ENCODE measurements at places on chromosomes 7 and 10.

DNA sequence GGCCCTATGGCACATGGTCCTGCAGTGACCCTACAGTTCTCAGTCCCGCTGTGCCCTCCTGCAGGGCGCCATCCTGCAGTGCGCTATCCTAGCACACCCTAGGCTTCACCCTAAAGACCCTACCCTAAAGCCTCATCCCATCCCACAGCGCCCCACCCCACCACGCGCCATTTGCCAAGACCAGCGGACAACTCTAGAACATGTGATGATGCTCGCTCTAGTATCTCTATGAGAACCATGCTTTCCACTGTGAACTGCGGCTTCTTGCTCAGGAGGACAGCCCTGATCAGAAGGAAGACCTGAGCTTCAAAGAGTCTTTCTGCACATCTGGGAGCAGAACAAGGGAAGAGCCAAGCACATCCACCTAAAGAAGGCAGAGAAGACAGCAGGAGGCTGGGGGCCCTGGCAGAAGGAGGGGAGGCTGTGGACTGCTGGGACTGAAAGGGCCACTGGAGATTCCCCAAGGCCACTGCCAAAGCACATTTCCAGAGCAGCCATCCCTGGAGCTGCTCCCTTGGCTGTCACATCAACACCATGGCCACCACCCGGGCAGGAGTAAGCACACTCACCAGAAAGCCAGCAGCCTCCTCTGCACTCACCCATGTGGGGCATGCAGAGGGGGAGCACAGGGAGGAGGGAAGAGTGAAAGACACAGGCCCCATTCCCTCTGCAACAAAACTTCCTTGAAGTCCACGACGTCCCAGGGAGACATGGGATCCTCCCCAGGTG, 134.1 kb downstream of the TNS3 start:
- no peak for DNase-seq

DNA sequence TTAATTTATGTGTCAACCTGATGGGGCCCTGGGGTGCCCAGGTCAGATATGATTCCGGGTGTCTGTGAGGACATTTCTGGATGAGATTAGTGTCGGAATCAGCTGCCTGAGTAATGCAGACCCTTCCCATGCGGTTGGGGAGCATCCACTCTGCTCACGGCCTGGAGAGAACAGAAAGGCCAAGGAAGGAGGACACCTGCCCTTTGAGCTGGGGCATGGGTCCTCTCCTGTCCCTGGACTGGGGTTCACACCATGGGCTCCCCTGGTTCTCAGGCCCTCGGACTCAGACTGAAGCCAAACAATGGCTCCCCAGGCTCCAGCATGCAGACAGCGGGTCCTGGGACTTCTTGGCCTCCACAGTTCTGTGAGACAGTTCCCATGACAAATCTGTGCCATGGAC, 94.3 kb downstream of the BMS1 start:
- no peak for DNase-seq

DNA sequence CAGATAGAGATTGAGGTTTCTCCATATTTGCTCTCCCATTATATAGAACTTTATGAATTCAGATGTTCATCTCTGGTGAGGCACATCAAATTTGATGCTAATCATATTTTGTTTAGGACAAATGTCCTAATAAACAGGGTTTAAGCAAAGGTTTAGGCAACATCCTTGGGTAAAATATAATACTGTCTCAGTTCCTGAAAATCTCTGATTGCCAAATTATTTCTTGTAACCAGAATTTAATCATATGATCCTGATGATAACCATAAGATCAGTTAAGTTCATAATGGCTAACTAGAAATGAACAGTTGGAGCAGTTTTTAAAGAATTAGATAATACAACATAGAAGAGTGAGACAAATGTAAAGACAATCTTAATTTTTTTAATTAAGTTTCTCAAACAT, 18.6 kb downstream of the CUTC start:
- no peak for DNase-seq

- no peak for DNase-seq
These were observed 121.7 kb downstream of the DOCK4 start for GRCh38 chr7:112084520-112084971.

DNA sequence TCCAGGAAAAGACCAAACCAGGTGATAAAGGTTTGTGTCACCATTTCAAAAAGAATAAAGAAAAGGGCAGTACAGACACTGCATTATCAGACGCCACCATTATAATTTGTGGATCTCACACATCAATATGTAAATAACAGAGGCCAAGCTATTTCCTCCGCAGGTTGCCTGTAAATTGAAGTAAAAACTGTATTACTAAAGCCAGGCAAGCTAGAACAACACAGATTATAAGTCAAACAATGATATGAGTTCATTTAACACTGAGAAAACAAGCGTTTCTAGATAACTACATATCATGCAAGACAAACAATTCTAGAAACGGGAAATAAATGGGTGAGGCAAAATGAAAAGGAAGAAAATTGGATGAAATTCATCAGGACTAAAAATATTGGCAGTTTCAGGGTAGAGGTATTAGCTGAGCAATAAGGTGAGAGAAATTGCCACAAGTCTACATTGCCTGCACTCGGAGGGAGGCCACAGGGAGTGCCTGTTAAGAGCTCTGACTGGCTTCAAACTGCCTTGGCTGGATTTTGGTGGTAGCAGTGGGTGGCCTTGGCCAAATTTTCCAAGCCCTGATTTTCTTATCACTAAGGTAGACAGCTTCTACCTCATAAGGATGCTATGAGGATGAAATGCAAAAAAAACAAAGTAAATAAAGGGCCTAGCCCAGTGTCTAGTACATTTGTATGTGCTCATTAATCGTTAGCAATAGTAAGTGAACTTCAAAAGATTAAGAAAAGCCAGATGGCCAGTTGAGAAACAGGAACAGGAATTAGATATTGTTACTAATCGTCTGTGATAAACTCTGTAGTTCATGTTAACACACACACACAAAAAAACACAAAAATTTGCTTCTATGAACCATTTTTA, 240.0 kb upstream of the NFE2L3 start:
- no peak for DNase-seq

DNA sequence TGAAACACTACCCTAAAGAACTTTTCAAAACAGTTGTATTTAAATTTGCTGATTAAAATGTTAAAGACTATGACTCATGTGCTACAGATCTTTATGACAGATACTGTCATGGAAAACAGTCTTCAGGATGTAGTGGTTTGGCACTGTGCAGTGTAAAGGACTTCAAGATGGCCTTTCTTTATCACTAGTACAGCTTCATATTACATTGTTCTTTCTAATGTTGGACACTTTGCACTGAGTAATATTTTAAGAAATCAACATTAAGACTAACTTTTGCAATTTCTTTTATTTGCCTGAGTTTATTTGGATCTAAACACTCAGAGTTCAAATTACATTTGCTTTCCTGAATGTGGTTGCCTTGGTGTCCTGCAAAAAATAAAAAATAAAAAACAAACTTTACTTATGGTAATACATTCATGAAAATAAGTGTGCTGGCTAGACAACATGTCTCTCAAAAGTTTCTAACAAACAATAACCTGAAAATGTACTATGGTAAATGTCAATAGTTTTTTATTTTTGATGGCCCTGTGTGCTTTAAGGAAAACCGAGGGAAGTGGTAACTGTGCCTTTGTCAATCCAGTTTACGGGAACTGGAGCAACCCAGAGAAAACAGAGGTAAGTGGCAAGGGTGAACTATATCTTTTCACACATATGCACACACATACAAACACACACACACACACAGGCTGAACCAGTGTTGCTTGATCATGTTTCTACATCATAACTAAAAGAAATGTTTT, 85.9 kb upstream of the PLXDC2 start:
- DNase-seq = no peak

DNA sequence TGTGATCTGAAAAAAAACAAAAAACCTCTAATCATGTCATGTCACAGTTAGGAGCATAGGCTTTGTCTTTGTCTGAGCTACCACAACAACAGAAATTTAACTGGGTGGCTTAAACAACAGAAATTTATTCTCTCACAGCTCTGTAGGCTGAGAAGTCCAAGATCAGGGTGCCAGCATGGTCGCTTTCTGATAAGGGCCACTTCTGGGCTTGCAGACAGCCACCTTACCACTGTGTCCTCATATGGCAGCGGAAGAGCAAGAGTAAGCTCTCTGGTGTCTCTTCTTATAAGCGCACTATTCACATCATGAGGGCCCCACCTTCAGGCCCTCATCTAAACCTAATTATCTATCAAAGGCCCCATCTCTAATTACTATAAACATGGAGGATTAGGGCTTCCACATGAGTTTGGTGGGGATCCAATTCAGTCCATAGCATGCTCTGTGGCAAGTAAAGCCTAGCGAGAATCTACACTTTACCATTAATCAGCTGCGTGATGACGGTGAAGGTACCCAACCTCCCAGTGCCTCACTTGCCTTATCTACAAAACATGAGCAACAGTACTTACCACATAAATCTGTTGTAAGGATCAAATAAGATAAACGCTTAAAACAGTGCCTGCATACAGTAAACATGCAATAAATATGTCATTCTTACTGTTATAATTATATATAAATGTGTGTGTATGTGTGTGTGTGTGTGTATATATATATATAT, 17.3 kb downstream of the ZNF438 start:
- DNase-seq = no peak

GRCh38 chr7:105021352-105021751, 7.3 kb downstream of the KMT2E start:
- DNase-seq = no peak

GRCh38 chr10:90860790-90861189, 3.0 kb upstream of the HTR7 start:
- DNase-seq = no peak

GRCh38 chr7:104801022-104801421, 213.0 kb upstream of the KMT2E start:
- no peak for DNase-seq

DNA sequence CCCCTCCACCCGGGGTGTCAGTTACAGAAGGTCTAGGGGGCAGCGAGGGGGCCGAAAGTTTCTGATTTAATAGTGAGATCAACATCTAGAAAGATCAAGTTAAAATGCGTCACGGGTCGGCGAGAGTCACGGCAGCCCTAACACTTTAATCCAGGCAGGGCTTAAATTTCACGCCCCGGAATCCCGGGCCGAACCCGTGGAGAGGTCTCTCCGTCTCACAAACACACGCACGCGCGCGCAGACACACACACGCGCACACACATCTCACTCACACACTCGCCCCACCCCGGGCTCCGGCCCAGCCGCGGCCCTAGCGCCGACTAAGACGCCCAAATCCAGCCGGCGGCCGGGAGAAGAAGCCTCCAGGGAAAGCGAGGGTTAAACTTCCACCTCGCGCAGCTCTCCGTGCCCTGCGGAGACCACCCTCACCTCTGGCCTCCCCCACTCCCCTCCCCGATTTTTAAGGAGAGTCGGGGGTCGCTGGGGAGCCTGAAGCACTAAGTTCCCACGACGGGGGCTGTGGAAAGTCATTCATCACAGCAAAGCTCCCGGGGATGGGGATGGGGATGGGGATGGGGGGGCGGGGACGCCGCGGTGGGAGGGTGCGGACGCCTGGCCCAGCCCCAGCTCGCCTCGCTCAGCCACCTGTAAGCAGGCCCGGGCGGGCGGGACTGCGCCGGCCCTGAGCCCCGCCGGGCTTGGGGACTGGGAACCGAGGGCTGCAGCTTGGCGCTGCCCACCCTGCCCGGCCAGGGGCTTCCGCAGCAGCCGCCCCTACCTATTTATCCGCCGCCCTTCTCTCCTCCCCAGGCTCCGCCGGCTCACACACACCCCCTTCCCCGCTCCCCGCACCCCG, 1.6 kb downstream of the PDGFA start:
- DNase-seq = peak; percentile 57

- DNase-seq = no peak
These were observed 89.5 kb downstream of the THSD7A start for GRCh38 chr7:11742496-11742895.

DNA sequence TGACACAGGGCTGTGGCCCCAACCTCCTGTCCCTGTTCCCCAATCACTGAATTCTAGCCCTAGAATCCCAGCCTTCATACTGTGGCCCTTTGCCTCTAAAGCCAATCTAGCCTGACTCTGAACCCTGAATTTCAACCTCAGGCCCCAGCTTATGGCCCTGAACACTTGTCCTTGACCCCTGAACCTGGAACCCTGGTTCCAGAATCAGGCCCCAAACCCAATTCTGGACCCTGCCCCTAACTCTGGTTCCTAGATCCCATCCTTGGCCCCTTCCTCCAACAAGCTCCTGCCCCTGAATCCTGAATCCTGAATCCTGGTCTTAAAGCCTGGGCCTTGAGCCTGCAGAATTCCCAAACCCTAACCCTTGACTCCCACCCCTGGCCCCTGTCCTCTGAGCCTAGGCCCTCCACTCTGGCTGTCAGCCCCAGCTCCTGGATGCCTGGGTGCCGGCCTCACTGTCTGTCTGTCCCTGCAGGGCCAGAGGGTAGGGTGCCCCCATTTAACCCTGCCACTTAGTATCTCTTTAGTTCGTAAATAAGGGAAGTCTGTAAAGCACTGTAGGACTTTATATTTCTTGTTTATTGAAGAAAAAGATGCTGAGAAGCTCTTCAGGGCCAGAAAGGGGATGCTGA, 1.3 kb downstream of the INPP5A start:
- no peak for DNase-seq

- no peak for DNase-seq
These were observed 30.5 kb downstream of the GOLGA7B start for GRCh38 chr10:97880109-97880508.

GRCh38 chr7:153941061-153941460, 111.1 kb upstream of the DPP6 start:
- no peak for DNase-seq

DNA sequence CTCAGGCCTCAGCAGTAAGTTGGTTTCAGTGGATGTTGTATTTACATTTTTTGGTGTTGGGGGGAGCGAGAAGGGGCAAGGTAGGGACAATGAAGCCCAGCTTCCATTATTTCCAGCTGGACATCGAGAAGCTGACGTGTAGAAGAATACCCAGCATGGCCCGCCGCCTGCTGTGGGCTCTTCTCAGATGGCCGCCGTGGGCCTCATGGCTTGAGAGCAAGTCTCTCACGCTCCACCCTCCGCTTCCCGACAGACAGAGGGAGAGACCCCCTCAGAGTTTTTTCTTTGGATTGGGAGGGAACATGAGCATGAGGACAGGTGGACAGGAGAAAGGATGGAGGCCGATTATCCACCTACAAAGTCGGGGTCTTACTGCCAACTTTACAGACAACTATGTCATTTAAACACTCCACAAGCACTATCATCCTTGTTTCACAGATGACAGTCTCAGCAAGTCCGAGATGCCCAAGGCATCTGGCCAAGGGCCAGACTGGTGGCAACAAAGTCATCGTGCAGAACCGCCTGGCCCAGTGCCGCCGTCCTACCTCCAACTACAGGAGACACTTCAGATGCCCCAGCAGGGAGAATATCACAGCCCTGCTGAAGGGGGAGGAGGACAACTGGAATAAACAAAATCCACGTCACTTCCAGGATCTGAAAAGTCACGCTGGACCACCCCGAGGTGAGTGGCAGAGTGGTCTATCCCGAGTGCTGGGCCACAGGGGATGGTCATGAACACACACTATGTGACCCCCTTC, 195.9 kb downstream of the DIP2C start:
- no peak for DNase-seq
